ENCODE measurements at places on chromosomes 7 and 10.

DNA sequence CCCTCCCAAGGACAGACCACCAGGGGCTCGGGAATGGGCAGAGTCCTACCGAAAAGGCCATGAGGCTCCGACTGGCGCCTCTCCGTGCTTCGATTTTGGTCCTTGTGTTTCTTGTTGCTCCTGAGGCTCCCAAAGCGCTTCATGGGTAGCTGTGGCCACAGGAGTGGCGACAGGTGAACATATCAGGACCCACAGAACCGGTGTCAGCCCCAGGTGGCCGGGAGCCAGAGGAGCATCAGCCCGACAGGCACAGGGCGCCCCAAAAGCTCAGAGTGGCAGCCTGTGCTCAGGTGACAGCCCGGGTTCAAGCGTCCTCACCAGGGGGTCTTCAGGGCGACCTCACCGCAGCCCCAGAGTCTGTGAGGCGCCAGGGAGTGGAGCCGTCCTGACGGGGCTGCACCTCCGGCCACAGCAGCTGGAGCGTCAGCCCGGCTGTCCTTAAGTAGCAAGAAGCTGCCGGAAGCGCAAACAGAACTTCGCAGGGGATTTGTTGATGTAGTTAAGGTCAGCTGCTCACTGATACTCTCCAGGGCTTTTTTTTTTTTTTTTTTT lies 141.0 kb downstream of the PRKAG2 start:
- DNase-seq = no peak

- DNase-seq = no peak
These were observed 82.5 kb upstream of the SP4 start for GRCh38 chr7:21345361-21345760.

GRCh38 chr7:41621953-41622831 lies 80.7 kb downstream of the INHBA start:
- no peak for DNase-seq

DNA sequence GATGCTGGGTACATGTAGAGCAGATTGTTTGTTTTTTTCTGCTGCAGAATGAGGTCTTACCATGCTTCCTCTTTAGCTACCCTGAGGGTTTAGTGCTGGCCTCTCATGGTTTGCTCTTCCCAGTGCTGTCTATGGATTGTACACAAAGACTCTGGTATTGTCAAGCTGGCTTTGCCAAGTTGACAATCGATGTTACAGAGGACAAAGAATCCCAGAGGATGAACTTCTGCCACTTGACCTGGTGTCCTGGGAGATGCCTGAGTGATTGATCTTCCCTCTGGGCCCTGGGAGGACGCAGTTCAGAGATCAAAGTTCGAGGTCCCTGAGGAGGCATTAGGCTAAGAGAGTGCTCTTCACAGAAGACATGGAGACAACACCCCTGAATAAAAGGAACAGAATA lies 865.4 kb downstream of the CCSER2 start:
- DNase-seq = no peak

DNA sequence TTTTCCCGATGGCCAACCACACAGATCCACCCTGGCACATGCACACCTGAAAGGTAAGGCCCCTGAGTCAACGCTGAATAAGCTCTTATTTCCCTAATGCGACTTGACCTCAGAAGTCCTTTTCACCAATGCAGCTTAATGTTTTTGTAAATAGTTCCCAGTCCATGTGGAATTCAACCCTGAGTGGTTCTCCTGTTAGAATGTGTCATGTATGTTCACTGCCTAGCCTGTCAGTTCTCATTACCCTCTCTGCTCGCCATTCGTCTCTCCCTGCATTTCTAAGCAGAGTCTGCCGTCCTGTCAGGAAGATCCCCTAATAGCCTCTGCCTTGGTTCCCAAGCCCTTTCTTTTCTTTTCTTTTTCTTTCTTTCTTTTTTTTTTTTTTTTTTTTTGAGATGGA lies 392.6 kb upstream of the SHH start:
- no peak for DNase-seq

DNA sequence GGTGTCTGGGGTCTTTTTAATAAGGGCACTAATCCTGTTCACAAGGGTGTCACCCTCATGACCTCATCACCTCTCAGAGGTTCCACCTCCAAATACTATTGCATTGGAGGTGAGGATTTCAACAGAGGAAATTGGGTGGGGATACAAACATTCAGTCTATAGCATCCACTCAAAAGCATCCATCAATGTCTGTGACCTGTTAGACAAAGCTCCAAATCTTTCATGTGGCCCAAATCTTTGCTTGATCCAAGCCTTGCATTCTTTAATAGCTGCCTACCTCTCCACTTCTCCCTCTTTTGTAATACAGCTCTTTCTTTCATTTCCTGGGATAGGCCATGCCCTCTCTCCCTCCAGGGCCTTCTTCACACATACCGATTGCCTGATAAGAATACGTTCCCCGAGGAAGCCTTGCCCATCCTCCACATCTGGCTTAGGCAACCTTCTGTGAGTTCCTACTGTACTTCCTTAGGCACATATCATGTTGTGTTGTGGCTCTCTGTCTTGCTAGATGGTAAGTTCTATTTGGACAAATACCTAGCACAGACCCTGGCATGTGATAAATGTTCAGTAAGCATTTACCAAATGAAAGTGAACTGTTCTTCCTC lies 66.1 kb downstream of the CREM start:
- DNase-seq = no peak

DNA sequence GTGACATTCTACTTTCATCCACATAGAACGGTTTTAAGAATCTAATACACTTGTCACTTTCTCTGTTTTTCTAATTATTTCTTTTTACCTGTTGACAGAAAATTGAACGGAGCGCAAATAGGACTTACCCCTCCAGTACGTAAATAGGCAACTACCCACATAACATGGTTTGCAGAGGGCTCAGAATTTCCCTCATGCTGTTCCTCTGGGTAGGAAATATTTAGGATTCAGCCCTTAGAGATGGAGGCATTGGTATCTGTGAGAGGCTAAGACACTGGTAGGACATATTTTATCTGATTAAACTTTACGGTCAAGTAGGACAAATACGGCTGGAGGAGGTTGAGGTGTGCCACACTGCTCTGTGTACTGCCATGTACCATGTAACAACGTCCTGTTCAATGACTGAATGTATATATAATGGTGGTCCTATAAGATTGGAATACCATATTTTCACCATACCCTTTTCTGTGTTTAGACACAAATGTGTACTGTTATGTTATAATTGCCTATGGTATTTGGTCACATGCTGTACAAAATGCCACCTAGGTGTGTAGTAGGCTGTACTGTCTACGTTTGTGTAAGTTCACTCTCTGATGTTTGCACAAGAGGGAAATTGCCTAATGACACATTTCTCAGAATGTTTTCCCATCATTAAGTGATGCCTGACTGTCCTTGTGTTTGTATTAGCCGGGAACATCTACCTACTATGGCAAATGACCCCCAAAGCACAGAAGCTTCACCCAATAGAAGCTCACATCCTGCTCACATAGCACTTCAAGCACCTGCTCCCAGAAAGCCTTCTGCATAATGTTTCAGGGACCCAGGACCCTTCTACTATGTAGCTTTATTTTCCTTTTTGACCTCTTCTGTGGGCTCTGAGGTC lies 429.4 kb upstream of the AKR1E2 start:
- no peak for DNase-seq

DNA sequence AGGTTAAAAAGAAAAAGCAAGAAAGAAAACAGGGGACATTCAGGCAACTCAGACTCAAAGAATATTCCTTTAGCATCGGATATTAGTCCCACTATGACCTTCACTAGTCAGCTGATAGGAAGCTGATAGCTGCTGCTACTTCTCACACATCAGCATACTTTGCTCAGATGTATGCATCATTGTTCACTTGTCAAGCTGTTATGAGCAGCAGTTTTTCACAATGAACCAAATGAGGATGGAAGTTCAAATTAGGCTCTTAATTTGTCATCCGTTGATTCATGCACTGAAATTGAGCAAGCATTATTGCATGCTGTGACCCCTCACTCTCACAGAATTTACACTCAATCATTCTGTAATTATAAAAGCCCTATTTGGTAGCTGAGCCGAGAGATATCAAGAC lies 257.7 kb downstream of the SNX13 start:
- DNase-seq = no peak

DNA sequence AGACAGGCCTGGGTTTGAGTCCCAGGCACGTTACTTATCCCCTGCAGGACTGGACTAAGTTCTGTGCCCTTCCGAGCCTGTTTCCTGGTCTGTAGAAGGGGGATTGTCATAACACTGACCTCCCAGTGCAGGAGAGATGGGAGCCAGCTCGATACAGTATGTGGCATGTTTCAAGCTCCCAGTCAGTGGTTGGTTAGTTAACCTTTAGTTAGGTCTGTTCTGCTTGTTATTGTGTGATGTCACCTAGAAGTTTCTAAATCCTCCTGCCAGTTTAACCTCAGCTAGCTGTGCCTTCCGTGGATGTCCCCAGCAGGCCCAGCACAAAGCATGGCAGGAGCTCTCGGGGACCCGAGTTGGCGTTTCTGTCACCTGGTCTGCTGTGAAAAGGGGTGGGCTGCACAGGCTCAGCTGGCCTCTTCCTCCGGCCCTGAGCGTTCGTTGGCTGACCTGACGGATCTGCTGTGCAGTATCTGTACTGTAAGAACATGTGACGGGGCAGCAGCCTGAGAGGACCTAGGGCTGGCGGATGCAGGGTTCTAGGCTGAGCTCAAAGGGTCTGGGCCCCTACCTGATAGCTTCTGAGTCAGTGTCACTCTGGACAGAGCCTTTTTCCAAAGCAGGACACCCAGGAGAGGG lies 53.0 kb downstream of the SPOCK2 start:
- no peak for DNase-seq

- no peak for DNase-seq
These were observed 100.1 kb downstream of the HIP1 start for GRCh38 chr7:75638594-75639070.

DNA sequence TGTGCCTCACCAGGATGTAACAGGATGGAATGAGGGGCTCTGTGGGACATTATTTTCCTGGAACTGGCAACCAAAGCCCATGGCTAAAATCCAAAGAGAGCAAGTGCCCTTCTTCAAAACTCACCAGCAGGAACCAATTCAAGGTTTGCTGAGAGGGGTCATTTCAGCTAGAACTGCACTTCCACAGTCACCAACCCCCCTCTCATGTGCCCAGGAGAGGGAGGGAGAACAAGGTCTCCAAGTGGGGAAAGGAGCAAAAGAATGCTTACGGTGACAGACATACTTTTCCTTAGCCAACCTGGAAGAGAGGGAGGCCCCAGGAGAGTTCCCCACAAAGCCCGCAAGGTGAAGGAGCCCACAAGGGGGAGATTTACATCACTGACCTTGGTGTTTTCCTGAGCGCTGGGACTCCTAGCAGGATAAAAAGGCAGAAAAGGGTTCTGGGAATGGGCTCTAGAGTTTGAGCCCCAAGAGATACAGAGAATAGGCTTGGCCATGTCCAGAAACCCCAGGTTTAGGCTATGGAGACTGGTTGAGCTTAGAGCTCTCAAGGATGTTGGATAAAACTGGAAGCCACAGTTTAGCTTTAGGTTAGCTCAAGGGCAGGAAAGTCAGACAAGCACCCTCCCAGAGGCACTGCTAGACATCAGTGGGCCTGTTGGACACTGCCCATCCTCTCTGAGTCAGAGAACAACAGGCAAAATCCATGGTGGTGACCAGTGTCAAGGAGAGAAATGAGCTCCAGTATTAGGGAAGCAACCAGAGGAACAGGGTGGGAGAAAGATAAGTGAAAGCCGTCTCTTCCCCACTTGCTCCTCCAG lies 63.9 kb upstream of the GHITM start:
- no peak for DNase-seq

DNA sequence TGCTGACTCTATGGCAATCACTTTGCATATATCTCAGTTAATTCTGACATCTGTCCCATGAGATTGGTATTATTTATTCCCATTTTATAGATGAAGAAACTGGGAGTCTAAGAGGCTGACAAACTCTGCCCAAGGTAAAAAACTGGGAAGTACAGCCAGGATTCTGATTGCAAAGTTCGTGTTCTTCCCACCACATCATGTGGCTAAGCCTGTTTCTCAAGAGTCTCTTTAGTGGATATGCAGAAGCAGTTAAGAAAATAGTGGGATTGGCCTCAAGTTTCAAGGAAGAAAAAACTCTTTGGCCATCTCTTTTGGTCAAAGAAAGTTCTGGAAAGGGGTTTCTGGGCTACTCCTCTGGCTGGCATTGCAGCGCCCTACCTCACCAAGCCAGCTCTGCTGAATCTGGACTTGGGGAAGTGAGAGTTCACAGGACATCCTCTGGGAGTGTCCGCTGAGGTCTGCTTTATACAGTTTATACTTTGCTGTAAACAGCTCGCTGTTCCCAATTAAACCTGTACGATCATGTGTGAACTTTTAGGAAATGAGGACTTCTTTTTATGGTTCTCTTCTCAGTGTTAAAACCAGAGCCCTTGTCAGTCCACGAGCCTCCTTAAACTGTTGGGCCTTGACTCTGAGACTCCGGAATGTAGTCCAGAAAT lies 12.2 kb upstream of the BMPR1A start:
- DNase-seq = no peak

DNA sequence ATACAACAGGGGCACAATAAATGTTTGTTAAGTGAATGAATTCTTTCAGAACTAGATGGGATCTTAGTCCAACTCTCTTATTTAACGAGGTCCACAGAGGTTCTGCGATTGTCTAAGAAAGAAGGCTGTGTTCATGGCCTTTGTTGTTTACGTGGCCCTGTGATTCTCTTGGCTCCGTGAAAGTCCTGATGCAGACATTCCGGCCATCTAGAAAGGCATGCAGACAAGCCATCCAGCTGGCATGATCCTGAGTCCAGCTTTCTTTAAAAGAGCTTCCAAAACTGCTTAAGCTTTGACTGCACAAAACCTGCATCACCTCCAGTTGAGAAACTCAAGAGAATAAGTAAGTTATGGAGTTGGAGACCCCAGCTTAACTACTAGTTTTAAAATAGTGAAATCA lies 26.0 kb downstream of the EGFR start:
- DNase-seq = no peak

DNA sequence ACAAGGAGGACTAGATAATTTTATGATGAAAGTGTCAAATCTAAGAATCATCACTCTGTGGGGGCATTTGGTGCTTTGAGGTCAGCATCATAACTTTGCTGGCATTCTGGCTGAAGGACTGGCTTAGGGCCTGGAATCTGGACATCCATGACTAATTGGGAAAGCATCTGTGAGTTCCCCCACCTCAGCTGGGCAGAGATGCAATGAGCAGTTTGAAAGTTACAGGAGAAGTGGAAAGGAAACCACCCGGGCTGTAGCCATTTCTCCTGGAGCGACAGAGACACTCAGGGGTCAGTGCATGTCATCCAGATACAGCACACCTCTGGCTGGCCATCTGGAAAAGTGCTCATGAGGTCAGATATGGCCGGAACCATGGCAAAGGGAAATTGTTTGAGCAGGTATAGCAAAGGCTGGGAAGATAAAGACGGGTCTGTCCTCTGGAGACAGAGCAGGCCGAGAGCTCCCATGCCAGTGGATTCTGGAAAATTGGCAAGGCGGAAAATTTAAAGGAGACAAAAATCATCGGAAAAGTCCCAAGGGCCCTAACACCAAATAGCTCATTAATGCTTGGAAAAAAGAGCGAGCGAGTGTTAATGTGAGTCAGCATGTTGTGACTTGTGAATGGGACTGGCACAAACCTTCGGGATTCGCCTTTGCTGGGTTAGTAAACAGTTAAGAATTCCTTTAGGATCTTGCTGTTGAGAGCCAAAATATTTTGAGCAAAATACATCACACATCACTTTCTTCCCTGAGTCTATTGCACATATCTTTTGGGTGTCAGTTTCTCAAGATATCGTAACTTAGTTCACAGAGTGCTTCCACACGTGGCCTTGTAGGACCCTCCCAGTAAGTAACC lies 188.4 kb upstream of the AGK start:
- no peak for DNase-seq
